ENCODE measurements at places on chromosomes 16 and 17. TPM values are rescaled to one million over a fixed set of nuclear protein-coding genes. Genes with fewer than 3 reads are reported as not detected.

DNA sequence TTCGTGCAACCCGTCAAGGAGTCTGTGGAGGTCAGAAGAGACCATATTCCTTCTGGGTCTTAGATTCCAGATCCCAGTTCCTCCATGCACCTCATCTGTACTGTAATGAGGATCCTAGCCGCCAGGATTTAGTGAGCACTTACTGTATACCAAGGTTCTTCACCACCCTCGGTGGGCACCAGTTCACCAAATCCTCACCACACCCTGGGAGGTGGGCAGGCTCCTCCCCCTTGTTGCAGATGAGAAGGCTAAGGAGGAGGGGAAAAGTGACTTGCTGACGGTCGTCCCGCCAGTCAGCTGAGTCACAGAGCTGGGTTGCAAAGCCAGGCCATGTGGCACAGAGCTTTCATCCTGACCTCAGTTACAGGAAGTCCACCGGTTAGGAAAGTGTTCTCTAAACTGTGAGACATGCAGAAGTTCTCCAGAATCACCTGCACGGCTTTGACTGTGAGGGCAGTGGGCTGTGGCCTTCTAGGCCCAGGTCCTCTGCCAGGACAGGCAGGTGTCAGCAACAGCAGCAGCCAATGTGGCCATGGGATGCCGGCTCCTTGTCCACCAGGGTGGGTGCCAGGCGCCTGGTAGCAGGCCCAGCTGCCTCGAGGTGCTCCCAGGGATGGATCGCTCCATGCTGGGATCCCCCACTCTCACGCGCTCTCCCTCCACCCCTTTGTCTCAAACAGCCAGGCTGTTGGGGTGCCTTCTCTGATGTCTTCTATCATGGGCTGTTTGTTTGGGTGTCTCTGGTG lies 240.3 kb upstream of the GSE1 start:
- no peak for DNase-seq

DNA sequence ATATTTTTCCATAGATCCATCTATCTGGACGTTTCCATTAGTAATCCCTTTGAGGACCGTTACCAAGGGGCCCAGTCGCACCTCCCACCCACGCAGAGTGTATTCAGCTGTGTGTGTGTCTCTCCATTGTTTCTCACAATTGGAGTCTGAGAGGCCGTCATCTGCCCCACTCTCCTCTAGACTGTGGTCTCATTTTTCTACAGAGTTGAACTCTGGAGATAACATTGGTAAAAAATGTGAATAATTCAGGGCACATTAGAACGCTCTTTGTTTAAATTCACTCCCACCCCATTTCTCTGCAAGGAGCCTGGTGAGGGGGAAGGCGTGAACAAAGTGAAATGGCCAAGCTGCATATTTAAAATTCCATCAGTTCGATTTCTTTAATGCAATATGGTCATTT lies 333.1 kb upstream of the MAF start:
- no peak for DNase-seq

DNA sequence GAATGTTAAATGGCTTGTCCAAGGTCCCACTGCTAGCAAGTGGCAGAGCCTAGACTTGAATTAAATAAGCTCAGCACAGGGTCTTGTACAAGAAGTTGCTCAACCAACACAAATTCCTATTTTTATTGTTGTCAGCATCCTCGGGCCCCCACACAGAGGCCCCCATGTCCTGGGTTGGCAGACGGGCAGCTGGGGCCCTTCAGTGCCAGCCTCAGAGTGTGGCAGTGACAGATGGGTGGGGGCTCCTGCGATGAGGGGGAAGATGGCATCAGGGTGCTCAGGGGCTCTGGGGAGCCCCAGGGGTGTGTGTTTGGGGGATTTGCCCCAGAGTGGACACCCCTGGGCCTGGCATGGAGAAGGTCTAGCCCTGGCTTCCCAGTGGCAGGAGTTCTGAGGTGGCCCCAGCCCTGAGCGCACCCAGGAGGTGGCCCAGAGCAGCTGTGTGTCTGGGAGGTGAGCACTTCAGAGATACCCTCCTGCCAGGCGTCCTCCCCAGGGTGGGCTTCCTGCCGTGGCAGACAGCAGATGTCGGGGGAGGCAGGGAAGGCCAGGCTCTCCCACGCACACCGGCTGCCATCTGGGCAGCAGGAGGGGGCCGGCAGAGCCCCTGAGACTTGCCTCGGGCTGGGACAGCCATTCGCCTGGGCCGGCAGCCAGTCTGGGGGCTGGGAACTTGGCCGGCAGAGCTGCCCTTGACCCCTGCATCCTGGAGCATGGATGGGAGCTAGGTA lies 150.8 kb downstream of the C16orf78 start:
- DNase-seq: no peak

DNA sequence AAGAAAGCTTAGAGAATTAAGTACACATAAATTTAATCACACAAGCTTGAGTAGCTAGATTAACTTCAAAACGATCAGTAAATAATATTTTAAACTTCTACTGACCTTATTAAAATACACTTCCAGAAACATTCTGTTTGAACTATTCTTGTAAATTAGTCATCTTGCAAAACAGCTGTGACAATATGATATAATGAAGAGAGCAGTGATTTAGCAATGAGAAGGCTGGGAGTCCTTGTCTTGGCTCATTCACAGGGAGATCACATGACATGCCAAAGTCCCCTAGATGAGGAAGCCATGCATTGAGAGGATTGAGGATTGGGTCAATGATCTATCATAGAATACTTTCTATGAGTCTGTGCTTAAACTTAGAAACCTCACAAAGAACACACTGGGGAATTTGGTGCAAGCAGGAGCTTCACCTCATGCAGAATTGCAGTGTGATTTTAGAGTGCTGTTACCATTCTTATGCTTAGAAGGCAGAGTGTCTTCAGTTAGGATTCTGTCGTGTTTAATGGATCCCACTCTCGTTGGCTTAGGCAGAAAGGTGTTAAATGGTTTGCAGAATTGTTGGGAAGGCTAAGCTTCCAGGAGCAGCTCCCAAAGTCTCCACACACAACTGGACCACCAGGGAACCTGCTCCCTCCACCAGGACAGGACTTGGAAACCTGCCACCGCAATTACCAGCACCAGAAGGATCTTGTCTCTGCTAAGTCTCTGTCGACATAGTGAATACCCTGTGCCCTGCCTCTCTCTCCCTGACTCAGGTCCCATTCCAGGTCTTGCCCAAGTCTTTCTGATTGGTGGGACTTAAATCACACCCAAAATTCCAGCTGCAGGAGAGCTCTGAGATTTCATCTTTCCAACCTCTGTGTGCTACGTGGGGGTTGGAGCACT lies 87.1 kb downstream of the USP22 start:
- DNase-seq: no peak

GRCh38 chr16:83253521-83253920 lies 554.3 kb upstream of the HSBP1 start:
- no peak for DNase-seq

DNA sequence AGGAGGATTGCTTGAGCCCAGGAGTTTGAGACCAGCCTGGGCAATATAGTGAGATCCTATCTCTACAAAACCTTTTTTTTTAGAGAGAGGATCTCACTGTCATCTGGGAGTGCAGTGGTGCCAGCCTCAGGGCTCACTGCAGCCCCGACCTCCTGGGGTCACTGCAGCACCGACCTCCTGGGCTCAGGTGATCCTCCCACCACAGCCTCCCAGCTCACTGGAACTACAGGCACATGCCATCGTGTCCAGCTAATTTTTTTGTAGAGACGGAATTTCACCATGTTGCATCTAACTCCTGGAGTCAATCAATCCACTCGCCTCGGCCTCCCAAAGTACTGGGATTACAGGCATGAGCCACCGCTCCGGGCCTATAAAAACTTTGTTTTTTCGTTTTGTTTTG lies 15.4 kb downstream of the MAPK8IP3 start:
- DNase-seq: no peak

DNA sequence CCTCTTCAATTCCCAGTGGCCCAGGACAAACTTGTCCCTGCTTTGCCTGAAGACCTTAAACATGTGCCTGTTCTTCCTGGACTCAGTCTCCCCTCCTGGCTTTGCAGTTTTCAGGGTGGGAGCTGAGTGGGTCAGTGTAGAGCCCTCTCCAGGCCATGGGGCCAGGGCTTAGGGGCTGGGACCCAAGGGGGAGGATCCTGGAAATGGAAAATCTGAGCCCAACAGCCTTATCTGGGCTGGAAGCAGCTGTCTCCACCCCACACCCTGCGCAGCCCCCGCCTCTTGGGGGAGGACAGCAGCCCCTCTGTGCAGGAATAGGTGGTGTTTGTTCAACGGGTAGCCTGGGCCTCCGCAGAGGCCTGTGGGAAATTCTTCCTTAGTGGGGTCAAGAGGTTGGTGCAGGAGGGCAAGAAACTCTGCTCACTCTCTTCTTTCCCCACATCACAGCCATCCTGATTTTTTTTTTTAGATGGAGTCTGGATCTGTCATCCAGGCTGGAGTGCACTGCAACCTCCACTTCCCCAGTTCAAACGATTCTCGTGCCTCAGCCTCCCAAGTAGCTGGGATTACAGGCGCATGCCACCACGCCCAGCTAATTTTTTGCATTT lies 6.8 kb upstream of the SMTNL2 start:
- no peak for DNase-seq

DNA sequence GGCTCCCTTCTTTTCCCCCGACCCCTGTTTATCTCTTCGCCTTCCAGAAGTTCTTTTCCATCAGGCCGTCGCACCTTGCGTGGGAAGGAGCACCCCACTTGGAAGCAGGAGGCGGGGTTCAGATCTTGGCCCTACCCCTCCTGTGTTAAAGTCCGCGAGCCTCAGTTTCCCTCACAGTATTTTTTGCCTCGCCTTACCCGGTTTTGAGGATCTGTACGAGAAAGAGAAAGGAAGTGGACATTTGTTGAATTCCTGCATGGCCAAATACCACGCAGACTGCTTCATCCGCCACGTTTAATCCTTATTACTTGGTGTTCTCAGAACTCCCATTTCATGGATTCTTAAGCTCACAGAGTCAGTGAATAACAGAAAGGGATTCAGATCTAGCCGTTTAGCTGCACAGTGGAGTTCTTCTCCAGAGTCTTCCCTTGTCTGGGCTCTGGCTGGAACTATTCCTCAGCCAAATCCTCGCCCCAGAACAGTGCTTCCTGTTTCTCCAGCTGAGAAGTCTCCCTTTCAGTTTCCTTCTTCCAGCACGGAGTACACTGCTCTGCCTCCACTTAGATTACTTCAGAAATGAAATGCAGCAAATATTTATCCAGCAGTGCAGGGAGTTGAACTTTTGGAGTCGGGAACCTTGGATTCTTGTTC lies 590 bp downstream of the TMEM219 start:
- no peak for DNase-seq

DNA sequence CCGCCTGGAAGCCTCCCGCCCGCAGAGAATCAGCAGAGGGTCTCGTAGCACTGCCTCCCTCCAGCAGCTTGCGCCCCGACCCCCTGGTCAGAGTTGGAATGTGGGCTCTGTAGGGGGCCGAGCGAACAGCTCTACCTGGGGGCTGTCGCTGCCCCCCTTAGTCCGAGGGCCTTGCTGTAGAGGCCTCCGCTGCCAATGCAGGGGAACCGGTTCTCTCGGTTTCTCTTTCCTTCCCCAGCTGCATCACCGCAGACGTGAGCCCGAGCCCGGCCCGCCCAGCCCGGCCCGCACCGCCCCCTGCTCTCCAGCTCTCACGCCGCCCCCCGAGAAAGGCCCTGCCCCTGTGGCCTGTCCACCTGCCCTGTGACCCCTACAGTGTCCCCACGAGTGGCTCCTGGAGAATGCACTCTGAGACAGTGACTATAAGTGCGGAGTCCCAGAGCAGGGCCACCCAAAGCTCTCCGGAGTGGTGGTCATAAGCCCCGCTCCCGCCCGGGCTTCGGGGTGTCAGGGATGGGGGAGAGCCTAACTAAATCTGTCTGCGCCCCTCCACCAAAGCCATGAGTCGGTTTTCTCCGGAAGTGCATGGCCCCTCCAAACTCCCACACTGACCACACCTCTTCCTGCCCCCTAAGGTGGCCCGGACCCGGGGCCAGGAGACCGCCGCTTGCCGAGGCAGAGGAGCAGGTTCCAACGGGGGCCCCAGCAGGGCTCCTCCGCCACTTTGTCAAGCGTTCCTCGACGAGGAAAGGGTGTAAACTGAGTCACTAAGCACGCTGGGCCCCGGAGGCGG lies 1.7 kb downstream of the ARHGAP27 start:
- peak; percentile 44 for DNase-seq

DNA sequence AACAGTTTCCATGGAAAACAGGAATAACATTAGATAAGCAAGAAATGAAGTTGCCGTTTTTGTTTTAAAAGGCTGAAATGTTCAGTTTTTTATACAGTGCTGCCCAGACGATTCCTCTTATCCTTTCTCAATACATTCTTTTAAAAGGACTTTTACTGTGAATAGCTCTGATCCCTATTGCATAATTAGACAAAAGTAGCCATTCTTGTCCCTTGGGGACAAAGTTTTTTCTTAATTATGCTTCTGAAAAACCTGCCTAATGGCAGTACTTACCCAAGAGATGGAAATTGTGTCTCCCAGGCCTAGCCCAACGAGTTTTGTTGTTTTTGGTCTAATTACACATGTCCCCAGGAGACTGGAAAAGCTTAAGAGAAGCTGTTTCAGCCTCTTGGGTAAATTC lies 27.6 kb downstream of the NXPH3 start:
- no peak for DNase-seq

- peak; percentile 41 for DNase-seq
Observed at GRCh38 chr16:49857423-49858181, 1.7 kb upstream of the ZNF423 start.

DNA sequence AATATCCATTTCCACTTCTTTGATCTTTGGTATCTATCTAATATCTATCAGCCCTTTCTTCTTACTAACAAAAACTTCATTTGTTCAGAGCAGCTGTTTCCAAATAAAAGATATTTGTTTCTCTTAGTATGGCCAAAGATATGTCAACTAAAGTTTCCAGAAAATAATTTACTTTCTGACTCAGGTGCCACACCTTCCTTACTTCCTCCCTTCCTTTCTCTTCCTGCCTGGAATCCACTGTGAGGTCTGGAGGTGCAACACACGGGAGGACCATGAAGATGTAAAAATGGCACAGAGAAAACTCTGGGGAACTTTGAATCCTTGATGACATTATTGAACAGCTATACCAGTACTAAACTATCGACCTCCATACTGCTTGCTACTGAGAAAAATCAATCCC lies 14.0 kb downstream of the MED13 start:
- DNase-seq: no peak

DNA sequence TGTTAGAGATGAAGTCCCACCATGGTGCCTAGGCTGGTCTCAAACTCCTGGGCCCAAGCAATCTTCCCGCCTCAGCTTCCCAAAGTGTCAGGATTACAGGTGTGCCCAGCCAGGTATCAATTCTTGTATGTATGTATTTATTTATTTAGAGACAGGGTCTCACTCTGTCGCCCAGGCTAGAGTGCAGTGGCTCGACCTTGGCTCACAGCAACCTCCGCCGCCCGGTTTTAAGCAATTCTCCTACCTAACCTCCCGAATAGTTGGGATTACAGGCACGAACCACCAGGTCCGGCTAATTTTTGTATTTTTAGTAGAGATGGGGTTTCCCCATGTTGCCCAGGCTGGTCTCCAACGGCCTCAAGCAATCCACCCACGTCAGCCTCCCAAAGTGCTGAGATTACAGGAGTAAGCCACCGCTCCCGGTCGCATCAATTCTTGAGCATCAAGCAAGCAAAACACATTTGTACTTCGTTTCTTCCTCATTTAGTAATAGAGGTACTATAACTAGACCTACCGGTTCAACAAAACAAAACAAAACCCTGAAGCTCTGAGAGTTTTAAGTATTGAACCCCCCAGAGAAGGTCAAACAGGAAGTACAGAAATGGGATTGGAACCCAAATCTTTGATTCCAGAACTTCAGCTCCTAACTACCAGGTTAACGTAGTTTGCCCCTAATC lies 1.0 kb upstream of the ZNF500 start:
- DNase-seq: no peak

NEUROD2 gene
- total RNA-seq: not detected

CES5A gene
- not detected for total RNA-seq

CEMP1 gene
- total RNA-seq: not detected

RTN4RL1 gene
- total RNA-seq: 0.25 TPM

PLCG2 gene
- 9.6 TPM for total RNA-seq

CCDC78 gene
- 8.3 TPM for total RNA-seq

SOCS1 gene
- total RNA-seq: 217 TPM

MT1A gene
- 7.6 TPM for total RNA-seq
